ENCODE measurements at places on chromosomes 5 and 9.

GRCh38 chr9:96004379-96004778, 128.9 kb downstream of the ERCC6L2 start:
- no peak for DNase-seq

GRCh38 chr5:179375236-179375685, 30.0 kb upstream of the ADAMTS2 start:
- no peak for DNase-seq

GRCh38 chr5:178069909-178070308, 43.4 kb upstream of the N4BP3 start:
- DNase-seq = no peak

DNA sequence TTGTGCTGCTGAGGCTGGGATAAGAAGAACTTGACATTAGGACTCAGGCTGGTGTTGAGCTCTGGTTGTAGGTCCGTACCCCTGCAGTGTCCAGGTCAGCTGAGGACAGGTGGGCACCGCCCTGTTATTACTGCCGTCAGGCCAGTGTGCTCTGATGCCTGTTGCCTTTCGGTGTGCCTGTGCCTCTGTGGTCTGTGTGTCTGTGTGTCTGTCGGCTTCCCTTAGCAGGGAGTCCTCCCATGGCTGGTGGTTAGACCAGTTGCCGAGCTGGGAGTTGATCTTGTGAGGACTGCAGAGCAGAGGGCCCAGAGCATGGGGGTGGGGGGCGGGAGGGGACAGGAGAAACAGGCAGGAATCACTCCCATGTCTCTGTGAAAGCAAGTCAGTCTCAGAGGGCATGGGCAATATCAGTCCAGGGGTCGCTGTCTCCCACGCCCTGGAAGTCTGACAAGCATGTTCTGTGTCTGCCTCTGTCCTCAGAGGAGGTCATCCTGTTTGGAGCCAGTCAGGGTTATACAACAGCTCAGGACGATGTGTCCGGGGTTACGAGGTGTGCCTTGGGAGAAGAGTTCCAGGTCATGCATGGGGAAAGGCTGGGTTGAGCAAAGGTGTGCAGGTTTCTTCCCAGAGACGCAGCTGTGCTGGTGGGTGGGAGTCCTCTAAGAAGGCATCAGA, 67.3 kb upstream of the GARNL3 start:
- DNase-seq = no peak

DNA sequence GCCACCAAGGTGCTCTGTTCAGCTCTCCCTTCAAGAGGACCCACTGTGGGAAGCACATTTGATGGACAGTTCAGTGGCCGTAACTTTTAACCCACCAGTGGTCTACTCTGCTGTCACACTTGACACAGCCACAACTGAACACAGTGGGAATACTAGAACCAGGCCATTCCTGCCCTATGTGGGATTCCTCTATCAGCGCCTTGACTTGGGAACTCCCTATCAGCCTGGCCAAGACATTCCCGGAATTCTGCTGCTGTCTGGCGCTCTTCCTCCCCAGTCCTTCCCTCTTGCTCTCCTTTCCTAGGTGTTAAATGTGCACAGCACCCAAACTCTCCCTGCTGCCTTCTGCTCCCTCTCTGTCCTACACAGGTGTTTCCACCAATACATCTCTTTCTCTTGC, 23.1 kb upstream of the SH3PXD2B start:
- no peak for DNase-seq

DNA sequence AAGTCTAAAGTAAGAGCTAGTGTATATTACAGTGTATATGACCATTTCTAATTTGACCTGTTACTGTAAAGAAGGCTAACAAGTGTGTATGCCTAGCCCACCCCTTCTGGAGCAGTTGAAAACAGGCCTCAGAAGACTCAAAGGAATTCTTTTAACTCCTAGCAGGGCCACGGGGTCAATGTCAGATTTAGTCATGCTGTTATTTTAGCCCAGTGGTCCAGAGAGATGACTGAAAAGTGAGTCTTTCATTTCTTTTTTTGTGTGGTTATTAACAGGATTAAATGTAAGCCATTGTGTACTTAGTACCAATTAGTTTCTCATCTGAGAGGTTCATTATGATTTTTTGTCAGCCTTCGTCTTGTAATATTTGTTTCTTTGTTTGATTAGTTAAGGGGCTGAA, 24.4 kb downstream of the ZCCHC7 start:
- DNase-seq = no peak

DNA sequence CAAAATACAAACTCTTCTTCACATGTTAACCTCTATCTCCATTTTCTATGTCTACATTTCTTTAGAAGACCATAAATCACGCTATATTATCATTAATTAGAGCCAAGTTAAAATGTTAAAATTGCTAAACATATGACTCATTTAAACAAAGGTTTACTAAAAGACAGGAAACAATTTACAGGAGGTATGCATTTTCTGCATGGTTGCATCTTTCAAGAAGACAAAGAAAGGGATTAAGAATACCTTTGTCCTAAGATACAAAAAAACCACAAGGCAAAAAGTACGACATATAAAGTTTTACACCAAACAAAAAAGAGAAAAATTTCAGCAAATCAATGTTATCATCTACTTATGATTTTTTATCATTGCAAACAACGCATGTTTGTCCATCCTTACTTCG, 324.4 kb downstream of the PDE4D start:
- no peak for DNase-seq

DNA sequence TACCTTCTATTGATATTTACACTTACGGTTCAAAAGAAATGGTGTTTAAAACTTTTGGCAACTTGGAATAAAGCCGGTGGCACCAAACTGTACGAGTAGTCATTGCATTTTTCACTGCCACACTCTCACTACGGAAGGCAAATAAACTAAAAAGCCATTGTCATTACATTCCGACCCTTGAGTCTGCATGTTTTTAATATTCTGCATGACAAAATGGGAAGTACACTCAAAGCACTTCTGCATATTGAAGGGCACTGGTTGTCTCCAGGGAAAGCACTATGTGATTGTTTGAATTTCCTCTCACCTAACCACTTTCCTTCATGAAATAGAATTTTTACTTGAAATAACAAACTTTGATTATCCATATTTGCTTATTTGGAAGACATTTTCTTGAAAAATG, 426.3 kb downstream of the CETN3 start:
- no peak for DNase-seq

DNA sequence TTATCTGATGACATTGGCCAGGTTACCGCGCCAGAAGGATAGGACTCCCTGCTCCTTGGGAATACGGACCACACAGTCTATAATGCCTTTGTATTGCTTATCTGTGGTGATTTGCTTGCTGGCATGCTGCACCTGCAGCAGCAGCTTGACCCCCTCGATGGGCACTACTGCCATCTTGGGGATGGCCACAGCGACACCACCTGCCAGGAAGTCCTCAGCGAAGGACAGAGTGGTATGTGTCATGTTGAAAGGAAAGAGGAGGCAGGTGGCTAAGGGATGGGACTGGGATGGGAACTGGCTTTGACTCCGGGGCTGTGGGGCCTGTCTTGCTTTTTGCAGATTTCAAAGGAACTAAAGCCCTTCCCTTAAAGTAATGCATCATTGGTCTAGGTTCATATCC, 50.3 kb upstream of the ACO1 start:
- DNase-seq = no peak

- DNase-seq = no peak
Observed at GRCh38 chr9:131704141-131704983, 35.5 kb downstream of the RAPGEF1 start.

All from NCI-H1436 treated with DMSO at 0.1 percent for 48 hours (cell line).